ENCODE measurements at places on chromosomes 4 and X. TPM values are rescaled to one million over a fixed set of nuclear protein-coding genes. Genes with fewer than 3 reads are reported as not detected.

DNA sequence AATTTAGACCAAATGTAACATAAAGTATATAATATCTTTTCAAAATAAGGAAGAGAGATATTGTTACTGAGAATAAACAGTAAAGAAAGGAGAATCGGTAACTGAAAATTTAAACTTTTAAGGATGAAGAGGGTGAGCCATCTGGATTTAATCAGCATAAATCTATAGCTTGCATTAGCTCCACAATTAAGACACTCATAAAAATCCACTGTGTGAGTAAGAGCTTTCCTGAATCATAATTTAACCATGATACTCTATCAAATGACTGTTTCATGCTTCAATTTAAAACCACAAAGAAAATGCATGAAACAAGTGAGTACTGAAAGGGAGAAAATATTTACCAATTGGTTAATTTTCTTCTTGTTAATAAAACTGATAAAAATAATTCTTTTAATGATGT, 951.5 kb upstream of the SLIT2 start:
- no peak overlapping the region for H3K27ac ChIP-seq
- H3K4me1 ChIP-seq: no peaks in the 10 kb centered on the region
- H3K4me3 ChIP-seq: no peak overlapping the region
- no peaks in the 10 kb centered on the region for H3K27me3 ChIP-seq
- DNase-seq: no peak
- no peaks in the 10 kb centered on the region for H3K36me3 ChIP-seq

GRCh38 chrX:15170927-15171326, 99.0 kb downstream of the ASB9 start:
- peaks cover 2% of the 10 kb centered on the region for H3K27me3 ChIP-seq
- H3K4me1 ChIP-seq: no peaks in the 10 kb centered on the region
- no peak overlapping the region for H3K27ac ChIP-seq

GRCh38 chrX:47515941-47516665, 33.1 kb upstream of the ZNF41 start:
- DNase-seq: no peak
- no peaks in the 10 kb centered on the region for H3K27me3 ChIP-seq
- peaks cover 1% of the 10 kb centered on the region for H3K4me1 ChIP-seq
- H3K27ac ChIP-seq: no peak overlapping the region
- H3K4me3 ChIP-seq: no peak overlapping the region
- H3K36me3 ChIP-seq: no peaks in the 10 kb centered on the region

- H3K4me3 ChIP-seq: peak overlapping the region; percentile 89
- peaks cover 4% of the 10 kb centered on the region for H3K27me3 ChIP-seq
- H3K4me1 ChIP-seq: peaks cover 3% of the 10 kb centered on the region
- no peaks in the 10 kb centered on the region for H3K36me3 ChIP-seq
- no peak overlapping the region for H3K27ac ChIP-seq
- DNase-seq: no peak
These were observed 838 bp upstream of the ABCG2 start for GRCh38 chr4:88159229-88159725.

- peaks cover 7% of the 10 kb centered on the region for H3K27me3 ChIP-seq
- no peaks in the 10 kb centered on the region for H3K36me3 ChIP-seq
- peaks cover 5% of the 10 kb centered on the region for H3K4me1 ChIP-seq
- DNase-seq: peak; percentile 30
- H3K4me3 ChIP-seq: peak within 1 kb of the TSS; percentile 79
These were observed at the start of gene MAMLD1 for GRCh38 chrX:150362599-150363481. TSS of gene MAMLD1 (plus strand) at chrX:150363317. CDS start at chrX:150445517, 82,200 bp downstream.

GRCh38 chr4:168057412-168057811, 34.9 kb upstream of the ANXA10 start:
- no peak overlapping the region for H3K4me3 ChIP-seq
- no peak overlapping the region for H3K27ac ChIP-seq
- no peaks in the 10 kb centered on the region for H3K27me3 ChIP-seq
- no peaks in the 10 kb centered on the region for H3K36me3 ChIP-seq
- no peak for DNase-seq

DNA sequence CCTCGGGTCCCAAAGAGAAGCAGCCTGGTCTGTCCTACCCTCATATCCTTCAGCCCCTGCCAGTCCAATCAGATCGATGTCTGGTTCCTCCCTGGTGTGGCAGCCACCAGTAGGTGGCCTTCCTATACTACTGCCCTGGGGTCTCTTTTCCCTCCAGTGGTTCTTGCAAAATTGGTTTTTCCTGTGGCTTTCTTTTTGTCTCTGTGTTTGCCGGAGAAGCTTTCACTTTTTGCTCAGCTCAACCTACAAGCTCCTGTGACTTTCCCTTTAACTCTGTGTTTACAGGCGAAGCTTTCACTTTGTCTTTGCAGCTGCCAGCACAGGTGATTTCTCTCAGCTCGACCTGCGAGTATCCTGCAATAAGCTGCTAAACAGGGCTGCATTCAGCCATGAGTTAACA, 46.8 kb downstream of the UGT2A3 start:
- DNase-seq: no peak
- H3K27me3 ChIP-seq: peaks cover 3% of the 10 kb centered on the region
- H3K36me3 ChIP-seq: no peaks in the 10 kb centered on the region

DNA sequence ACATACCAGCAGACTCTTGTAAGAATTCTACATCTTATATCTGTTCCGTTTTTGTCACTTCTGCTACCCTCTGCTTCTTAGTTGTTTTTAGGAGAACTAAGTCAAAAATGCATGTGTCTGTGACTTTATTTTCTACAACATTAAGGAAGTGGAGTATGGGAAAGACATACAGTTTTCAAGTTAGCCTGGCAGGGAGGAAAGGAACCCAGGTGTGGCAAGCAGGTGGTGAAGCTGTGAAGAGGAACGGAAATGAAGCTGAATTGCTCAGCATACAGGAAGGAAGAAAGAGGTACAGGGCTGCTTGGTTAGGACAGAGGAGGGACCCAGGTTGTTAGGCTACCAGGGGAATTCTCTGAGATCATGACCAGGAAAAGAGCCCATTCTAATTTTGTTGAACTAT, 9.4 kb downstream of the GPRIN3 start:
- H3K27me3 ChIP-seq: peaks cover 2% of the 10 kb centered on the region
- peak overlapping the region; percentile 80 for H3K27ac ChIP-seq
- peaks cover 69% of the 10 kb centered on the region for H3K4me1 ChIP-seq

- H3K4me1 ChIP-seq: peaks cover 14% of the 10 kb centered on the region
- DNase-seq: no peak
- peak overlapping the region; percentile 48 for H3K27ac ChIP-seq
- no peak overlapping the region for H3K4me3 ChIP-seq
- no peaks in the 10 kb centered on the region for H3K36me3 ChIP-seq
These were observed 235.4 kb downstream of the GPC3 start for GRCh38 chrX:133749951-133750350.

- no peaks in the 10 kb centered on the region for H3K4me1 ChIP-seq
- H3K4me3 ChIP-seq: no peak overlapping the region
- DNase-seq: no peak
- no peaks in the 10 kb centered on the region for H3K36me3 ChIP-seq
- H3K27ac ChIP-seq: no peak overlapping the region
These were observed 16.9 kb downstream of the ACOT9 start for GRCh38 chrX:23726191-23726590.

GRCh38 chr4:104017213-104017612, 297.4 kb upstream of the TACR3 start:
- peaks cover 19% of the 10 kb centered on the region for H3K4me1 ChIP-seq
- H3K36me3 ChIP-seq: no peaks in the 10 kb centered on the region
- H3K27ac ChIP-seq: no peak overlapping the region
- DNase-seq: no peak

GRCh38 chr4:19776021-19776459, 475.7 kb upstream of the SLIT2 start:
- no peak overlapping the region for H3K27ac ChIP-seq
- H3K4me1 ChIP-seq: no peaks in the 10 kb centered on the region
- H3K27me3 ChIP-seq: no peaks in the 10 kb centered on the region
- no peaks in the 10 kb centered on the region for H3K36me3 ChIP-seq

- H3K27ac ChIP-seq: no peak overlapping the region
- no peak overlapping the region for H3K4me3 ChIP-seq
- DNase-seq: no peak
- peaks cover 11% of the 10 kb centered on the region for H3K36me3 ChIP-seq
These were observed 30.9 kb downstream of the CASP6 start for GRCh38 chr4:109672169-109672930.

GRCh38 chr4:5355846-5356245, 304.6 kb downstream of the STK32B start:
- no peak overlapping the region for H3K4me3 ChIP-seq
- peaks cover 5% of the 10 kb centered on the region for H3K36me3 ChIP-seq
- no peaks in the 10 kb centered on the region for H3K4me1 ChIP-seq
- H3K27me3 ChIP-seq: peaks cover 3% of the 10 kb centered on the region

- H3K36me3 ChIP-seq: no peaks in the 10 kb centered on the region
- no peak overlapping the region for H3K27ac ChIP-seq
- no peak for DNase-seq
- no peaks in the 10 kb centered on the region for H3K4me1 ChIP-seq
- H3K4me3 ChIP-seq: no peak overlapping the region
These were observed 104.5 kb downstream of the APOOL start for GRCh38 chrX:85108165-85108564.

DNA sequence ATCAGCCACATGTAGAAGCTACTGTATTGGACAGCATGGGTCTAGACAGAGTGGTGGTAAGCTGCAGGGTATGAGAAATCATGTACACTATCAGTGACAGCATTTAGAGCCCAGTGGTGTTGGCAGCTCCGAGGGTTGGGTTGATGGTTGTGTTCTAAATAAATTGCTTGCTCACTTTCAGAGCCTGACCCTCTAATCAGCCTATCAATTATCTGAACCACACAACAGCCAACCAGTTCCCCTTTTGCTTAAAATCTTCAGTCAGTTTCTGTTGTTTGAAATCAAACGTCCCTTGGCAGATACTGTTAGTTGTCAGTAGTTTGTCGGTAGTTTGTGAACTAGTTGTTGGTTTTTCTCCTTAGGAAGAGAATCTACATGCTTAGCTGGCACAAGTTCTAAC, 99.8 kb upstream of the RAI2 start:
- DNase-seq: no peak
- no peak overlapping the region for H3K27ac ChIP-seq
- H3K27me3 ChIP-seq: no peaks in the 10 kb centered on the region
- no peaks in the 10 kb centered on the region for H3K36me3 ChIP-seq
- H3K4me3 ChIP-seq: no peak overlapping the region

- no peaks in the 10 kb centered on the region for H3K27me3 ChIP-seq
- H3K27ac ChIP-seq: no peak overlapping the region
- no peak for DNase-seq
- peaks cover 2% of the 10 kb centered on the region for H3K4me1 ChIP-seq
These were observed 14.3 kb downstream of the G3BP2 start for GRCh38 chr4:75658876-75659275.

- H3K4me1 ChIP-seq: peaks cover 36% of the 10 kb centered on the region
- no peak overlapping the region for H3K4me3 ChIP-seq
- no peaks in the 10 kb centered on the region for H3K36me3 ChIP-seq
These were observed 4.9 kb upstream of the PRDM8 start for GRCh38 chr4:80192252-80192866.

- H3K27ac ChIP-seq: no peak overlapping the region
- no peak for DNase-seq
- no peaks in the 10 kb centered on the region for H3K27me3 ChIP-seq
- no peaks in the 10 kb centered on the region for H3K4me1 ChIP-seq
- H3K36me3 ChIP-seq: no peaks in the 10 kb centered on the region
- no peak overlapping the region for H3K4me3 ChIP-seq
These were observed 8.4 kb downstream of the NDUFA1 start for GRCh38 chrX:119880076-119880475.

- no peaks in the 10 kb centered on the region for H3K27me3 ChIP-seq
- H3K4me1 ChIP-seq: no peaks in the 10 kb centered on the region
- H3K4me3 ChIP-seq: no peak overlapping the region
- no peaks in the 10 kb centered on the region for H3K36me3 ChIP-seq
- DNase-seq: no peak
These were observed 112.7 kb upstream of the FAM9B start for GRCh38 chrX:9146657-9147056.

DNA sequence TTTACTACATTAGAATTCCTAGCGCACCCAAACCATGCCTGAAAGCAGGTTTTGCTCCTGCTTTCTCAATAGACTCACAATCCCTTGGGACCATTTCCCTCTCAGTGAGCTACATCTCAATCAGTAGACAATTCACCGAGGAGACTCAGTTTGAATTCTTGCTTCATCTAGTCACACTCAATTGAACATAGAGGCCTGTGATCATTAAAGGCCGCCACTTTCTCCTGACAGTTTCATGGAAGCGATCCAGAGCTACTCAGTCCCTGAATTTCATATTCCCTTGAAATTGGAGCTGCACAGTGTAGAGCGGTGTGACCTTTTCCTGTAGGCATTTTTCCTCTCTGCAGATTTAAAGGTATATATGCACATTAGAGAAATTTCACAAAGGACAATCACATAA, 193.9 kb upstream of the SPOCK3 start:
- H3K27me3 ChIP-seq: peaks cover 1% of the 10 kb centered on the region
- no peak overlapping the region for H3K27ac ChIP-seq
- no peak for DNase-seq
- H3K36me3 ChIP-seq: no peaks in the 10 kb centered on the region
- H3K4me1 ChIP-seq: peaks cover 5% of the 10 kb centered on the region
- H3K4me3 ChIP-seq: no peak overlapping the region

- H3K36me3 ChIP-seq: peaks cover 5% of the 10 kb centered on the region
- peaks cover 4% of the 10 kb centered on the region for H3K4me1 ChIP-seq
- H3K27ac ChIP-seq: no peak overlapping the region
- peaks cover 6% of the 10 kb centered on the region for H3K27me3 ChIP-seq
- no peak for DNase-seq
These were observed 320.9 kb downstream of the EVC2 start for GRCh38 chr4:5387457-5387856.

Gene DGAT2L6
- total RNA-seq: not detected

Gene PRR32
- not detected for total RNA-seq

Gene ALB
- not detected for total RNA-seq

Gene DSPP
- total RNA-seq: not detected

Gene MAOA
- 2.7 TPM for total RNA-seq

Gene CFAP47
- 0.17 TPM for total RNA-seq

Gene EMCN
- not detected for total RNA-seq

Gene TSPAN6
- 25.7 TPM for total RNA-seq

Gene IQSEC2
- 1.6 TPM for total RNA-seq

Gene OTC
- not detected for total RNA-seq

Gene FAM9C
- total RNA-seq: not detected

Gene ZNF185
- total RNA-seq: 1.1 TPM

Gene PPBP
- not detected for total RNA-seq

Gene TLR7
- total RNA-seq: not detected

All from glutamatergic neuron (in vitro differentiated cells).